Natural killer cell treated with Interleukin-12 subunit alpha and Interleukin-12 subunit beta and Interleukin-15 and Interleukin-18, amount 100 ng/mL, for 72 hours (primary cell): ENCODE measurements at places on chromosomes 6 and 20. TPM values are rescaled to one million over a fixed set of nuclear protein-coding genes. Genes with fewer than 3 reads are reported as not detected.

Gene DUSP15
- total RNA-seq = not detected

- H3K27ac ChIP-seq = no peak overlapping the region
- no peaks in the 10 kb centered on the region for H3K4me1 ChIP-seq
- H3K4me3 ChIP-seq = no peak overlapping the region
Observed at GRCh38 chr6:49564552-49564951, 14.1 kb downstream of the C6orf141 start.

DNA sequence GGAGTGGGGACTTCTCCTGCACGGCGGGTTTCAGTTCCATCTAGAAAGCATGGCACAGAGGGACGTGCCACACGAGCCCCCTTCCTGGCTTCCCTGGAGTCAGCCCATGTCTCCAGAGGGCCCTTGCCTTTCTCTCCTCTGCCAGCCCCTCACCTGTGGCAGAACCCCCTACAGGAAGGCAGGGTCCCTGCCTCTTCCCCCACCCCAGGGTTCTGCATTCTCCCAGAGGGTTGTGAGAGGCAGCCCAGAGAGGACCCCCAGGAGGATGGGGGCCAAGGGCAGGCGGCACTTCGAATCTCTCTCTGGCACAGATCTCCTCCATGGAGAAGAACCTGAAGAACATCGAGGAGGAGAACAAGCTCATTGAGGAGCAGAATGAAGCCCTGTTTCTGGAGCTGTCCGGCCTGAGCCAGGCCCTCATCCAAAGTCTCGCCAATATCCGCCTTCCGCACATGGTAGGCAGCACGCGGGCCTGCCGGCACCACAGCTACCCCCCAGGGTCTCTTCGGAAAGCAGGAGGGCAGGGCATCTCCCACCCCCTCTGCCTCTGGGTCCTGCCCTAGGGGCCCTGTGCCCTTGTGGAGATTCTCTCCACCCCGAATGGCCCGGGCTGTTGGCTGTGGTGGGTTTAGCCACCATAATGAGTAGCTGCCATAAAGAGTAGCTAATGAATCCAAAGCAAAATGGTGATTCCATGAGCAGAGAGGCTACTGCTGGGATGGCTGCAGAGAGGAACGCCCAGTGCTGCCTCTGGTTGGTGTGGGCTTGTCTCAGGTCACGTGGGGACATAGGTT, 15.9 kb upstream of the PCMTD2 start:
- H3K27me3 ChIP-seq = peaks cover 5% of the 10 kb centered on the region
- no peaks in the 10 kb centered on the region for H3K36me3 ChIP-seq

- H3K27ac ChIP-seq = no peak overlapping the region
- no peak overlapping the region for H3K4me3 ChIP-seq
- peaks cover 26% of the 10 kb centered on the region for H3K27me3 ChIP-seq
- no peak for DNase-seq
Observed at GRCh38 chr20:4375881-4376280, 345.8 kb upstream of the PRND start.

Gene LRRC1
- total RNA-seq = 1.00 TPM

GRCh38 chr6:169185692-169186485, 67.8 kb downstream of the THBS2 start:
- no peak overlapping the region for H3K27ac ChIP-seq
- no peak overlapping the region for H3K4me3 ChIP-seq
- H3K27me3 ChIP-seq = peaks cover 4% of the 10 kb centered on the region
- no peaks in the 10 kb centered on the region for H3K36me3 ChIP-seq
- no peaks in the 10 kb centered on the region for H3K4me1 ChIP-seq
- no peak for DNase-seq

Gene HLA-DOB
- 3.3 TPM for total RNA-seq

GRCh38 chr6:71387179-71387578, 98.6 kb downstream of the OGFRL1 start:
- H3K27ac ChIP-seq = no peak overlapping the region
- H3K27me3 ChIP-seq = peaks cover 7% of the 10 kb centered on the region
- H3K4me1 ChIP-seq = no peaks in the 10 kb centered on the region
- H3K36me3 ChIP-seq = no peaks in the 10 kb centered on the region
- DNase-seq = no peak
- no peak overlapping the region for H3K4me3 ChIP-seq
